ENCODE measurements at places on chromosomes 7 and 10.

DNA sequence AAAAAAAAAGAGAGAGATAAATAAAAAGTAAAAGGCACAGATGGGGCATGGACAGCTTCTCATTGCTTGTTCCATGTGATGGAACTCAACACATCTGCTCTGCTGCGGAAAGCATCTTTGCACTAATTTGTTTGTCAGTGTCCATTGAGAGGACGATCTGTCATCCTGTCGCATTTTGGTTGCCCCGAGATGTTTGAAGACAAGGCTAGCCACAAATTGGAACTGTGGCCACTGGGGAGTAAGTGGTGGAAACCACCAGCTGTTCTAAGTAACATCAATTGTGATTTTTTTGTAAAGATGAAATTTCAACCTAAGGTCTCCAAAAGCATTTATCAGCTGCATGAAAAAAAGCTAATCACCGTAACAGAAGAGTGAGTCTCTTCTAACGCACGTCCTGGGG, 312.7 kb downstream of the ADARB2 start:
- no peaks in the 10 kb centered on the region for H3K27me3 ChIP-seq
- H3K36me3 ChIP-seq, result no peaks in the 10 kb centered on the region
- H3K27ac ChIP-seq, result no peak overlapping the region
- no peak overlapping the region for H3K4me3 ChIP-seq
- no peak for DNase-seq

DNA sequence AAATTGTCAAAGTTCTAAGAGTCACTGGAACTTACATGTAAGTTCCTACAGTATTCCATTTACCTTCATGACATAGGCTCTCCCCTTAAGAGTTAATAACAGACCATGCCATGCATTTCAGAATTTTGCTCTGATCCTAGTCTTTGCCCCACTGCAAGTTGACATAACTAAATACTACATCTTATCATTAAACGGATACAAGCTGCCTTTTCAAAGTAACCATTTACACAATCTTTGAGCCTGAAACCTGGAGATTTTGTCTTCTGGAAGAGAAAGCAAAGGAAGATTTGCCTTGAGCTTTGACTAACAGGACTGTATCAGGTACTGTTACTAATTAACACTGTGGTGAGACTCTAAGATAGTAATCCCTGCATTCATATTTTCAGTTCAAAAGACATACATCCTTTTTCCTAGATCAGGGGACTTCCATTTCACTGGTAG, 9.3 kb upstream of the AKR1D1 start:
- H3K4me1 ChIP-seq, result no peaks in the 10 kb centered on the region
- no peaks in the 10 kb centered on the region for H3K36me3 ChIP-seq
- no peaks in the 10 kb centered on the region for H3K27me3 ChIP-seq
- H3K4me3 ChIP-seq, result no peak overlapping the region

DNA sequence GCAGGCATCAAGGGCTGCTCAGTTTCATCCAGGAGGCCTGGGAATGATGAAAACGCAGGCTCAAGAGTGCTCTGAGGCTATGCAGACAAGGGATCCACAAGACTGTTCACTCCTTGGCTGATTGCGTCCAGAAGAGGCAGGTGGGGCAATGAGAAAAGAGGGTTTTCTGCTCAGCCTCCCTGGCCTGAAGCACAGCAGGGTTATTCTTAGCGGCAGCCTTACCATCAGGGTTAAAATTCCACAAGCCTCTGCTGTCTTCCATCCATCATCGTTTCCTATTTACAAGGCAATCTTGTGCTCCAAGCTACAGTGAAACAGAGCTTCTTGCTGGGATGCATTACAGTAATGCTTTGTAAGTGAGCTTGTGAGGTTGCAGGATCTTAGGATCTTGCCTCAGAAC, 129.4 kb upstream of the SHH start:
- H3K4me1 ChIP-seq, result no peaks in the 10 kb centered on the region
- no peak overlapping the region for H3K27ac ChIP-seq
- H3K36me3 ChIP-seq, result no peaks in the 10 kb centered on the region
- H3K27me3 ChIP-seq, result no peaks in the 10 kb centered on the region
- no peak overlapping the region for H3K4me3 ChIP-seq

- H3K4me3 ChIP-seq, result no peak overlapping the region
- no peak for DNase-seq
- no peaks in the 10 kb centered on the region for H3K4me1 ChIP-seq
- no peak overlapping the region for H3K27ac ChIP-seq
- no peaks in the 10 kb centered on the region for H3K36me3 ChIP-seq
These were observed 268.0 kb downstream of the CDK14 start for GRCh38 chr7:90864088-90864487.

DNA sequence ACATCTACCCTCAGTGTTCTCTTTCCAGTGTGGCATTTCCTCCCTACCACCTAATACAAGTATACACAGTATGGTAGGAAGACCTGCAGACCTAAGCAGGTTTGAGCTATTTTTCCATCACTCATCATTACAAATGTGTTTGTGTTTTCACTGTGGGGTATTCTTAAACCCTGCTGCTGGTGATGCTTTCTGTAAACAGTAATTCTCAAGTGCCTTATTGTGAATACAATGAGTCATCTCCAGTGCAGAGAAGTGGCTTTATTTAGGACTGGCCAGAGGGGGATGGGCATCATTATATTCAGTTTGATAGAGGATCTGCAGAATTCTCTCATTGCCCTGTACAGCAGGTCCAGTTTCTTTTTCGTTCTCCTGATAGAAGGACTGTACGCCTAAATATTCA, 63.7 kb downstream of the GRM8 start:
- no peaks in the 10 kb centered on the region for H3K36me3 ChIP-seq
- no peak overlapping the region for H3K27ac ChIP-seq
- H3K4me1 ChIP-seq, result no peaks in the 10 kb centered on the region
- no peak overlapping the region for H3K4me3 ChIP-seq
- H3K27me3 ChIP-seq, result no peaks in the 10 kb centered on the region
- no peak for DNase-seq

DNA sequence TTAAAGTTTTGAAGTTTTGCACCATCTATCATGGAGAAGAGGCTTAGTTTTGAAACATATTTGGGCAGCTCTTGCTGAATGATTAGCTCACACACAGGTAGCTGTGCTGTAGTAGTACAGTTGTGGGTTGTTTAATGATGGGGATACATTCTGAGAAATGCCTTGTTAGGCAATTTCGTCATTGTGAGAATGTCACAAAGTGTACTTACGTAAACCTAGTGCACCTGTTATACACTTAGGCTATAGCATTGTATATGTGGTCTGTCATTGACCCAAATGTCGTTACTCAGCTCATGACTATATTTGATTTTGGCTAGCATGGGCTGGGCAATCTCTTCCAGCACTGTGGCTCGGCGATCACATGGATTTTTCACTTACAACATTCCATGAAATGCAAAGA, 247.2 kb upstream of the IGFBP3 start:
- no peaks in the 10 kb centered on the region for H3K4me1 ChIP-seq
- no peak for DNase-seq
- no peaks in the 10 kb centered on the region for H3K27me3 ChIP-seq
- H3K27ac ChIP-seq, result no peak overlapping the region
- no peak overlapping the region for H3K4me3 ChIP-seq

DNA sequence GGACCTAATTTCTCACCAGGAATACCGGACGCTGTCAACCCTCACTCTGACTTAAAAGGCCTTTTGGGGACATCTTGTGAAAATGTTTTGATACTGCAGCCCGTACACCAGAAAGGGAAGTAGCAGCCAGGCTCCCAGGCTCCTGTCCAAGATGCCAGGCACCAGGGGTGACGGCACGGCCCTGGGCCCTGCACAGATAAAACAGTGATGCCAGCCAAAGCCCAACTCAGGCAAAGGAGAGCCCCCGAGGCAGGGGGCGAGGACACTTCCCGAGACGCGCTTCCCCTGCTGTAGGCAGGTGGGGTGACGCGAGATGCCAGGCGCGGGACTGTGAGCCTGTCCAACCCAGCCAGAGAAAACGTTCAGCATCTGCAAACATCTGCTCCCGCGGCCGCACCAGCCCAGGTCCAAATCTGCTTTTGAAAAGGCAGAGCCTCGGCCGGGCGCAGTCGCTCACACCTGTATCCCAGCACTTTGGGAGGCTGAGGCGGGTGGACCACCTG, 15.7 kb downstream of the ZFAND2A start:
- H3K27ac ChIP-seq, result no peak overlapping the region
- H3K4me1 ChIP-seq, result no peaks in the 10 kb centered on the region
- no peaks in the 10 kb centered on the region for H3K27me3 ChIP-seq
- DNase-seq, result no peak

DNA sequence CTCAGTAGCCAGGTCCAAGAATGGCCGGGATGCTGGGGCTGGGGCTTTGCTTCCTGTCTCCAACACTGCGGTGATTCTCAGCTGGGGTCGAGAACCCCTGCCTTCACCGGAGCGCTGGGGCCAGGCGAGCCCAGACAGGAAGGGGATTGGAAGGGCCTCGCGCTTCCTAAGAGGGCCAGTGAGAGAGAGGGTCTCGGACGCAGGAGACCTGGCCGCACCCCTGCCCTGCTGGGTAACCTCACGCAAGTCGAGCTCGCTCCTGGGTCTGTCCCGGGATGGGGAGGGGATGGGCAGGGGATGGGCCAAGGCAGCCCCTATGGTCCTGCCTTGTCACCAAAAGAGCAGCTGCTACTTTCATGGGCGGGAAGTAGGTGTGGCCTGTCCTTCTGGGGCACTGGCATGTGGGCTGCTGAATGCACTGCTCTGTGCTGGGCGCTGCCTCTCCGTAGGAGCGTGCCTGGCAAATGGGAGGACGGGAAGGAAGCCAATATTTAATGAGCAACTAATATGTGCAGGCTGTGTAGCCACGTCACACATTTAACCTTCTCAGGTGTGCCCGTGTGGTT, 20.0 kb downstream of the KCNK18 start:
- peaks cover 4% of the 10 kb centered on the region for H3K27me3 ChIP-seq
- H3K4me1 ChIP-seq, result peaks cover 12% of the 10 kb centered on the region
- peak overlapping the region; percentile 72 for H3K4me3 ChIP-seq
- H3K27ac ChIP-seq, result no peak overlapping the region
- peak; percentile 14 for DNase-seq

DNA sequence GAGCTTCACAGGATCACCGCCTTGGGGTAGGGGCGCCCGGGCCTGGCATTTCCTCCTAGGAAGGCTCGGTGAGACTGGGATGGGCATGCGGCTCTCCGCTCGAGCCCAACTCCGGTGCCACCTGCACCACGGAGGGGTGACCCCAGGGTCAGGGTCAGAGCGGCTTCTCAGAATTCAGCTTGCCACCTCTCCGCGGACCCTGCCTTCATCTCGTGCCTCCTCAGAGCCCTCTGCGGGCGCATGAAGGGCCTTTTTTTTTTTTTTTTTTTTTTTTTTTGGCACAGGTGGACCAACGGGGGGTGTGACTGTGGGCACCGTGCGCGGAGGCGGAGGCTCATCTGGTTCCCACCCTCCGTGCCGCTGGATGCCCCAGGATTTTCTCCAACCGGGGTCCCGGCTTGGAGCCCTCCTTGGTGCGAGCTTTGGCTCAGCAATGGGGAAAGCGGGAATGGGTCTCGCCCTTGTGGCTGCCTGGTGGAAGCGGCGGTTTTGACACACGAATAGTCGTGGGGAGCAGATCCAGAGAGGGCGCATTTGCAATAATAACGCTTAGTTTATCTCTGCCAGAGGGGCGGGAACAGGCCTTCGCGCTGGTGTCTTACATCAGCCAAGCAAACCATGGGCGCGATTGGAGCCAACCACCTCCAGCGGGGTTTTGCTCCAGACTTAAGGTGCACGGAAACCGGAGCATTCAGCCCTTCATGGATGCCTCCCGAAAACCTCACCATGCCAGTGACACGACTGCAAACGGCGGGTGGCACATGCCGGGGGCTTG, 5.0 kb upstream of the TNRC18 start:
- no peak overlapping the region for H3K4me3 ChIP-seq
- H3K27me3 ChIP-seq, result peaks cover 46% of the 10 kb centered on the region
- H3K36me3 ChIP-seq, result no peaks in the 10 kb centered on the region
- no peak overlapping the region for H3K27ac ChIP-seq
- peaks cover 59% of the 10 kb centered on the region for H3K4me1 ChIP-seq

DNA sequence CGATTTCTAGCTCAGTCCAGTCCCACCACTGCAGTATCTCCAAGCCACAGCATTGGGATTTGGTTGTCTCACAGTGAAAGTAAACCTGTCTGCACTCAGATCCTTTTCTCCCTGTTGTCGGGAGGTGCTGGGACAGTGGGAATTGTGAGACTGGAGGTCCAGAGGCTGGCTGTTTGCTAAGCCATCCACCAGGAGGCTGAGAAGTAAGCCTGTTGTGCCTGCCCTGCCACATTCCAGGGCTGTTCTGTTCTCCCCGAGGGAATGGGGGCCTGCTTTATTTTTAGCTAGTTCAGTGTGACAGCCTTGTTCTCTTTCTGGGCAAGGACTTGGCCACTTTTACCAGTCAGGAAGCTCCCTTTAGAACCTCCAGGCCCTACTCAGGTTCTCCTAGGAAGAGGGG, 54.9 kb downstream of the HK1 start:
- no peaks in the 10 kb centered on the region for H3K27me3 ChIP-seq
- no peak overlapping the region for H3K4me3 ChIP-seq
- peaks cover 13% of the 10 kb centered on the region for H3K36me3 ChIP-seq
- no peak for DNase-seq
- H3K27ac ChIP-seq, result no peak overlapping the region

- no peaks in the 10 kb centered on the region for H3K27me3 ChIP-seq
- H3K4me1 ChIP-seq, result no peaks in the 10 kb centered on the region
- DNase-seq, result no peak
- H3K36me3 ChIP-seq, result no peaks in the 10 kb centered on the region
- no peak overlapping the region for H3K4me3 ChIP-seq
- no peak overlapping the region for H3K27ac ChIP-seq
These were observed 261.1 kb downstream of the GATA3 start for GRCh38 chr10:8315619-8316021.

DNA sequence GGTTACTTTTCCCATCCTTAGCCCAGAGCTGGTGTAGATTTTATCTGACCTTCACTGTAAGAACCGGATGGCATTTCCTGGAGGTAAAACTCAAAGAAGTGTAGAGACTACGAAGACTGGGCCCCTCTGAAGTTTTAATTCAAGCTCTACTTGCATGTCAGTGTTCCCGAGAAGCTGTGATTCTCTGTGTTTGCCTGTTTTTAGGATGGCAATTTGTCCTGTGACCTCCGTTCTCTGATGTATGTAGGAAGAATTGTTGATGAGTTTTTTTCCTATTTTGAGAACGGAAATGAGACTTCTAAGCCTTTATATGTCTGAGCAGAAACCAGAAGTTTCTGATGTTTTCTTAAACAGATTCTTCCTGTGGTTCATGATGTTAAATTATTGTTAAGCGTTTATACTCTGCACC, 94.1 kb downstream of the CDCA7L start:
- peak; percentile 2 for DNase-seq
- H3K4me1 ChIP-seq, result peaks cover 22% of the 10 kb centered on the region

DNA sequence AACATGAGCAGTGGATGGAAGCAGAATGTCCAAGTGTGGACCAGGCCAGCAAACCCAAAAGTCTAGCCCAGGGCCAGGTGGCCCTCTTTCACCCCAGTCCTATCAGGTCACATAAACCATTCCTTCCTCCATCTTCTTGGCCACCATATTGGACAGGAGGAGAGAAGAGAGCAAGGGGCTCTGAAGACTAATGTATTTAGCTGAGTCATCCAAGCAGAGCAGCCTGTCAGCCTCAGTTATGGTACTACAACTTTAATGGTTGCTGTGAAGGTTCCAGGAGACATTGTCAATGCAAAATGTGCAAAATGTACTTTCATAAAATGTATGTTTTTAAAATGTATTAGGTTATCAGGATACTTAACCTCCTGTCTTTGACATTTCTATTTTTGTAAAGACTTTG, 159.5 kb downstream of the GPAM start:
- H3K4me1 ChIP-seq, result no peaks in the 10 kb centered on the region
- H3K4me3 ChIP-seq, result no peak overlapping the region
- DNase-seq, result no peak
- no peak overlapping the region for H3K27ac ChIP-seq
- no peaks in the 10 kb centered on the region for H3K36me3 ChIP-seq

All from CD4-positive, alpha-beta memory T cell (primary cell).